ENCODE measurements at places on chromosomes 1 and 21. TPM values are rescaled to one million over a fixed set of nuclear protein-coding genes. Genes with fewer than 3 reads are reported as not detected.

ZSCAN20 gene
- polyA plus RNA-seq: 1.8 TPM

IGFN1 gene
- polyA plus RNA-seq: not detected

GRCh38 chr1:51491166-51491981, 27.7 kb downstream of the EPS15 start:
- no peak for DNase-seq

DNA sequence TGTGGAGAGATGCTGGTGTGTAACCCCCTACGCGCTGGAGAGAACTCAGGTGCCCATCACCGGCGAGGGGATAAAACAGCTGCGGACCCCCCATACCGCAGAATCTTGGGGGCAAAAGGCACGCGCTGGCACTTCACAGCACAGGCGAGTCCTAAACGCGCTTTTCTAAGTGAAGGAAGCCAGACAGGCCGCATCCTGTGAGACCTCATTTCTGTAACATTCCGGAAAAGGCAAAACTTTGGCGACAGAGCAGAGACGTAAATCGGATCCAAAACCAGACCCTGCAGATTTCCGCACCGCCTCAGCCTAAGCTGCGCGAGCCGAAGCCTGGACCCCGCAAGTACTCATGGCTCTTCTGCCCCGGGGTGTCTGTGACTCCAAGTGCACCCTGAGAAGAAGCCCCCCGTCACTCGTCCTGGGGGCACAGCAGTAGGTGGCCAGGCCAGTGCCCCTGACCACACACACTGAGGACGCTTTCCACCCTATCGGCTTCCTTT, 60.9 kb downstream of the SLX9 start:
- DNase-seq: no peak

- DNase-seq: no peak
Measured at GRCh38 chr1:5311634-5312292, 657.4 kb downstream of the AJAP1 start.

DNA sequence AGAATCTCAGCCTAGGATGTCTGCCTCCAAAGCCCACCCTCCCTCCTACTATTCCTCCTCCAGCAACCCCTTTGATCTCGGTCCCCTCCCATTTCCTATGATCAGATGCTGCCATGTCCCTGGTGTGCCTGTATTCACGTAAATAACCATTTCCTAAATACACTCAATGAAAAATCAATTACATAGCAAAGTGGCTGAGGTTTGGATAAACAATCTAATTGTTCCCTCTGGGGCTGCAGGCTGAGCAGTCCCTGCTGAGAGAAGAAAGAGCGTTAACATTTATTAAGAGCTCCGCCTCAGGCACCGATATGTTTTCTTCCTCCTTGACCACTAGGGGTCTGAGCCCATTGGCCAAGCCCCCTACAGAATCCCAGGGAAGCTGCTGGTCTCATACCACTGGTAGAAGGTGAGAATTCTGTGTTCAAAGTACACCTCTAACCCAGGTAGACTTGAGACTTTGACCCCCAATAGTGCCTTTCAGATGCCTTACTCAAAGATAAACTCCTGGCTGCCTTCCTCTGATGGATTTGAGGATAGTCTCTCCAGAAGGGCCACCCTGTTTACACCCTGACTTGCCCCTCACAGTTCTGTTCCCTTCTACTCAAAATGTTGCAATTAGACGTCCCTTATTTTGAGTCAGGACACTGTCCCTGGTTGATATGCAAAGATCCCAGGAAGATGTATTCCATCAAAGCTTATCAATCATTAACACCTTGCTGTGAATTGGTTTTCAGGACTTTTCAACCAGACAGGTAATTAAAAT, 33.9 kb upstream of the CAMK1G start:
- peak; percentile 27 for DNase-seq

NSUN4 gene
- 43.5 TPM for polyA plus RNA-seq

GRCh38 chr1:106879538-106879937, 176.9 kb upstream of the PRMT6 start:
- no peak for DNase-seq

- no peak for DNase-seq
Measured at GRCh38 chr1:96554364-96554763, 167.2 kb upstream of the PTBP2 start.

DNA sequence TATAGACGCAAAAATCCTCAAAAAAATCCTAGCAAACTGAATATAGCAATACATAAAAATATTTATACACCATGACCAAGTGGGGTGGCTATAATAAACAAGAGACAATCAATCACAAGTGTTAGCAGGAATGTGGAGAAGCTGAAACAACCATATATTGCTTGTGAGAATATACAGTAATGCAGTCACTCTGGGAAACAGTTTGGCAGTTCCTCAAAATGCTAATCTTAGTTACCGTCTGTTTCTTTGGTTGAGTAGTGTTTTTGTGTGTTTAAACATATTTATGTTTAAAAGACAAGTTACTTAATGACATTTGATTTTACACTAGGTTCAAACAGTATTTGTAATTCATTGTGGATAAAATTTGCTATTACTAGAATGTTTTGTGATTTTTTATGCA, 792.0 kb downstream of the LTN1 start:
- DNase-seq: no peak

DNA sequence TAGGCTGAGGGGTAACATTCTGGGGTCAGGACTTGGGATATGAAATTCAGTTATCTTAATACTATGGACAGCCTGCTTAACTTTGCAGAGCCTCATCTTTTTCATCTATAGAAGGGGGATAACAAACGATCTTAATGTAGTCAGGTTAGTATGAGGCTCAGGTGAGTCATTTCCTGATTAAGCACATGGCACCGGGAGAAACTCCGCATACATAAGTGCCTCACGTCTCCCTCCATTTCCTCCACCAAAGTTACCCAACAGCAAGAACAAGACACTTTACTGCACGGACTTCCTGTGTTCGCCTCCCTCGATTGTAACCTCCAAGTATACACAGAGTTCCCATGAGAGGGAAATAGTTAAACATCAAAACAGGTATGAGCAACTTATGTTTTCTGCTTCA, 112.7 kb upstream of the COA6 start:
- no peak for DNase-seq

DNA sequence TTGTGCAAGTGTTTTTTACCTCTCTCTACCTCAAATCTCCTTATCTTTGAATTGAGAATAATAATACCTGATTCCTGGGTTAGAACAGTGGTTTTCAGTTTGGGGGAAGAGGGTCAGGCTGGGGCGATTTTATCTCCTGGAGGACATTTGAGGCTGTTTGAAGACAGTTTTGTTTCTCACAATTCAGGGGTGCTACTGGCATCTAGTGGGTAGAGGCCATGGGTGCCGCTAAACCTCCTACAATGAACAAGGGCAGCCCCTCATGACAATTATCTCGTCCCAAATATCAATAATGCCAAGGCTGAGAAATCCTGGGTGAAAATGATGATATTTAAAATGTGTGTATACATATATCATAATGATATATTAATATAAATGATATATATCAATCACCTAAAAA, 139.1 kb upstream of the USH2A start:
- no peak for DNase-seq

RASAL2 gene
- polyA plus RNA-seq: 0.46 TPM

CEP350 gene
- 20.4 TPM for polyA plus RNA-seq

GRCh38 chr1:67732750-67733151, 47.8 kb downstream of the GADD45A start:
- peak; percentile 62 for DNase-seq

GRCh38 chr21:32499249-32500055, 85.9 kb downstream of the TCP10L start:
- no peak for DNase-seq

DNA sequence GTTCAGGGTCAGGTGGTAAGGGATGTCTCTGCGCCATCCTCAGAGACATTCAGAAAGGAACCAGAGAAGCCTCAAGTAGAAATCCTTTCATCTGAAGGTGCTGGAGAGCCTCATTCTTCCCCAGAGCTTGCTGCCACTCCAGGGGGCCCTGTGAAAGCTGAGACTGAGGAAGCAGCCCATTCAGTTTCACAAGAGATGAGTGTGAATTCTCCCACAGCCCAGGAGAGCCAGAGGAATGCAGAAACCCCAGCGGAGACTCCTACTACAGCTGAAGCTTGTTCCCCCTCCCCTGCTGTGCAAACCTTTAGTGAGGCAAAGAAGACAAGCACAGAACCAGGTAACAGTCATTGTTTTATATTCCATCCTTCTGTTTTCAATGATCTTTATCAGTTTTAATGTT, 38.7 kb downstream of the ZBTB40 start:
- no peak for DNase-seq

DNA sequence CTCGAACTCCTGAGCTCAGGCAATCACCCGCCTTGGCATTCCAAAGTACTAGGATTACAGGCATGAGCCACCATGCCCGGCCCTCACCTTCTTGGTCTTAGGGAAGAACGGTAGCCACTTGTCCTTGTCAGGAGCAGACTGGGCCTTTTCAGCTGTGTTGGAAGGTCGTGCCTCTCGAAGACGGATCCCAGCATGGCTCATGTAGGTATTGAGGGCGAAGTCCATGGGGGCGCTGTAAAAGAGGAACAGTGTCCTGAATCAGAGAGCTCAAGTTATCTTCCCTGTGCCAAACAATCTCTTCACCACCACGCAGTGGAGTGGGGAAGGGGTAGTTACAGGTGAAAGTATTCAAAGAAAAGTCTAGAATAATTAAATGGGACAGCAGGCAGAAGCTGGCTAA, 35.9 kb downstream of the LRRC71 start:
- DNase-seq: no peak

DNA sequence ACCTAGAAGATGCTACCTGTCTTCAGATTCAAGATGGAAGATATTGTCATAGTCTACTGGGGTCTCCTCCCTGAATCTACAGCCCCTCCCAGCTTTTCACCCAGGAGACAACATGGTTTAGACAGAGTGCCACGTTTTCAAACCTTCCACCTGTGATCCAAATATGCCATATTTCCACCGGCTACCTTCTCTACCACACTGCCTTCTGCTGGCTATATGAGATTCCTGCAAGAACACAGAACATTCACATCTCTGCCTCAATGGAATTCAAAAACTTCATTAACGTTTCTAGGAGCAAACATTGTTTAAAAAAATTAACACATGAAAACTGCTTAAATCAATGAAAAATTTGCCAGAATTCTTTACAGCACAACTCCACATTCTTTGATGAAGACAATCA, 12.9 kb upstream of the LELP1 start:
- DNase-seq: no peak

MTMR11 gene
- polyA plus RNA-seq: 0.60 TPM

GRCh38 chr1:87766737-87767136, 438.1 kb downstream of the LMO4 start:
- no peak for DNase-seq

MFAP2 gene
- polyA plus RNA-seq: not detected
